ENCODE measurements at places on chromosomes 6 and 20.

GRCh38 chr6:150450918-150451317 lies 82.1 kb downstream of the IYD start:
- DNase-seq = no peak

- DNase-seq = no peak
These were observed 284.9 kb upstream of the TBX18 start for GRCh38 chr6:85049282-85049681.

DNA sequence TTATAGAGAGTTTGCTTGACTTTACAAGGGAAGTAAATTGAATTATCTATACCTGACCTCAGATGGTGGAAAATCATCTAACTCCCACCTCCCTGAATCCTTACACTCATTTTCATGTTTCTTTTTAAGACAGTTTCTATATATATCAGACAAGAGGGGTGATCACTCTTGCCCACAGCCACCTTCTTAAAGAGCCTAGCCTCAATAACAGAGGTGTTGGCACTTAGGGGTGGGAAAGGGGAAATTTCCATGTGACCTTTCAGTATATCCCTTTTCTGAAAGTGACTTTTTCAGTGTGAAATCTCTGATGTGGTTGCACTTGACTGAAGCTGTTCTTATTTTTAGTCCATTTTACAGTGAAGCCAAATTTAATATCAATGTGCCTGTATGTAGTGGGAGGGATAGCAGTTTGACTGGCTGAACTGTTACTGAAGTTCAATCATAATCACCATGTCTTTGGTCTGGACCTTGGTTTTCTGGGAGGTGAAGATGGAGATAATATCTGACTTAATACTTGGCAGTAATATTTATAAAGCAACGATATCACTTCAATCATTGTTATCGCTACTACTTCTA lies 141.3 kb downstream of the MAP3K7 start:
- DNase-seq = no peak

- peak; percentile 1 for DNase-seq
These were observed 76.1 kb upstream of the HSF2 start for GRCh38 chr6:122323361-122323760.

DNA sequence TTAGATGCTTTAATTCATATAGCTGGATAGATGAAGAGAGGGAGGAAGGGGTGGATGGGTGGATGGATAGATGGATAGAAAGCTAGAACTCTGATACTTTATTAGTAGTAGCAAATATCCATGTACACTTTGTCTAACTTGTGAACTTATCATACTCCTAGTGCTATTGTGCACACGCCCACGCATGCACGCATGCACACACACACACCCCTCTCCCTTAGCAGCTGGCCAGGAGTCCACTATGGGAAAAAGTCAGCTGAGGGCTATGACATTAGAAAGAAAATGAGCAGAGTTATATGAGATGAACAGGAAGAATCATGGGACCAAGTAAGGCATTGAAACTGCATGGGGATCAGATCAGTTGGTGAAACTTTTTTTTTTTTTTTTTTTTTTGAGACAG lies 28.6 kb downstream of the TAB2 start:
- no peak for DNase-seq

- no peak for DNase-seq
These were observed 41.9 kb upstream of the SIM1 start for GRCh38 chr6:100506651-100507050.

GRCh38 chr20:22921595-22922421 lies 113.3 kb upstream of the SSTR4 start:
- DNase-seq = peak; percentile 89

GRCh38 chr6:139165324-139165723 lies 30.4 kb downstream of the HECA start:
- no peak for DNase-seq

GRCh38 chr20:46350201-46350985 lies 42.1 kb upstream of the CDH22 start:
- DNase-seq = peak; percentile 53

GRCh38 chr20:18154342-18154741 lies 16.7 kb downstream of the KAT14 start:
- DNase-seq = no peak

GRCh38 chr20:53917145-53918019 lies 153.0 kb downstream of the BCAS1 start:
- peak; percentile 43 for DNase-seq

- DNase-seq = peak; percentile 95
These were observed 59.9 kb upstream of the MAP7 start for GRCh38 chr6:136609873-136610706.

GRCh38 chr20:669573-669972 lies 6.0 kb downstream of the SCRT2 start:
- no peak for DNase-seq

- DNase-seq = no peak
These were observed 17.9 kb downstream of the RPF2 start for GRCh38 chr6:110999634-111000270.

DNA sequence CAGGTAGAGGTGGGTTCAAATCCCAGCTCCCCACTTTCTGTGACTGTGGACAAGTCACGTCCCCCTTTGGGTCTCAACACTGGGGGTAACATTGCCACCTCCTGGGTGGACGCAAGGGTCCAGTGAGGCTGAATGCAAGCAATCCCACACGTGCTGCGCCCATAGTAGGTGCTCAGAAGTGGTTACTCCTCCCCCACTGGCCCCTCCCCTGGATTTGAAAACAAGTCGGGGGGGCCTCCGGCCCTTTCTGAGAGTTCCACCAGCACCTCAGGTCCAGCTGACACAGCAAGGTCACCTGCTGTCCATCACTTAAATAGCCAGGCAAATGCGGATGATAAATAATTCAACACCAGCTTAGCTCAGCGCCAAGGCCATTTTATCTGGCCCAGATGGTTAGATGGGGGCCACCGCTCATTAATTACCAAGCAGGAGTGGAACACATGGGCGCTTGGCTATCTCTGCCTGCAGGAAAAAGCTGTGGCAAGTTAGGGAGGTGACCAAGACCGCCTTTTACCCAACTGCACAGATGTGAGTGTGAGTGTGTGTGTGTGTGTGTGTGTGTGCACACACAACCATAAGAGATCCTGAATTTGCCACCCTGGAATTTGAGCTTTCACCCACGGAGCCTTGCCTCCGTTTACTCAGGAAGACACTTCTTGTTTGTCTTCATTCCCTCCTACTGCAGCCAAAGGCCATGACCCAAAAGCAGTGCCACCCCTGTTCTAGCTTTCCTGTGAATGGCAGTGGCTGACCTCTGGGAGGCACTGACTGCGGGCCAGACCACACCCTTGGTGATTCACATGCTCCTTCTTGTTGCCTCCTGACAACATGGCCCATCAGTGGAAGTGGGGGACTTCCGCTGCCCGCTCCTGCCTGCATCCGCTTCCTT lies 34.7 kb upstream of the KCNB1 start:
- DNase-seq = no peak

GRCh38 chr20:36303020-36303595 lies 3.0 kb upstream of the DLGAP4 start:
- DNase-seq = no peak

- DNase-seq = peak; percentile 11
These were observed 82.6 kb upstream of the BMP5 start for GRCh38 chr6:55957961-55958422.

GRCh38 chr6:84967389-84967788 lies 203.0 kb upstream of the TBX18 start:
- DNase-seq = no peak

DNA sequence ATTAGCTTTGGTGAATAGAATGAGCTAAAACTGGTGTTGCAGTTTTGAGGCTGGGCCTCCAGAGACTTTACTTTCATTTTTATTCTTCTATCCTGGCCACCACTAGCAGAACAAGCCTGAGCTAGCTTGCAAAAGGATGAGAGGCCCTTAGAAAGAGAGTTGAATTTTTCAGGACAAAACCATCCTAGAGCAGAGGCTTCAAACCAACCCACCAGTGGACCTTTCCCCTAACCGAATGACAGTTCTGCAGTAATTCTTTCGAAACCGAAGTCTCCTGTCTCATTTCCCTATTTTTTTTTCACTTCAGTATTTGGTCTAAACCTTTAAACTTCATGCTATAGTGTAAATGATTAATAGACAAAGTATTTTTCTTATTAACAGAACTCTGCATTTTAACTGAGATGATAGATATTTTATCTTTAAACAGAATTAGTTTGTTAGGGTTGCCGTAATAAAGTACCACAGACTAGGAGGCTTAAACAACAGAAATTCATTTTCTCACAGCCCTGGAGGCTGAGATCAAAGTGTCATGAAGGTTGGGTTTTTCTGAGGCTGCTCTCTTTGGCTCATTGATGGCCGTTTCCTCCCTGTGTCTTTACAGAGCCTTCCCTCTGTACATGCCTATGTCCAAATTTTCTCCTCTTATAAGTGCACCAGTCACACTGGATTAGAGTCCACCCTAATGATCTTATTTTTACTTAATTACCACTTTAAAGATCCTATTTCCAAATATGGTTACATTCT lies 80.6 kb upstream of the PAK5 start:
- no peak for DNase-seq

DNA sequence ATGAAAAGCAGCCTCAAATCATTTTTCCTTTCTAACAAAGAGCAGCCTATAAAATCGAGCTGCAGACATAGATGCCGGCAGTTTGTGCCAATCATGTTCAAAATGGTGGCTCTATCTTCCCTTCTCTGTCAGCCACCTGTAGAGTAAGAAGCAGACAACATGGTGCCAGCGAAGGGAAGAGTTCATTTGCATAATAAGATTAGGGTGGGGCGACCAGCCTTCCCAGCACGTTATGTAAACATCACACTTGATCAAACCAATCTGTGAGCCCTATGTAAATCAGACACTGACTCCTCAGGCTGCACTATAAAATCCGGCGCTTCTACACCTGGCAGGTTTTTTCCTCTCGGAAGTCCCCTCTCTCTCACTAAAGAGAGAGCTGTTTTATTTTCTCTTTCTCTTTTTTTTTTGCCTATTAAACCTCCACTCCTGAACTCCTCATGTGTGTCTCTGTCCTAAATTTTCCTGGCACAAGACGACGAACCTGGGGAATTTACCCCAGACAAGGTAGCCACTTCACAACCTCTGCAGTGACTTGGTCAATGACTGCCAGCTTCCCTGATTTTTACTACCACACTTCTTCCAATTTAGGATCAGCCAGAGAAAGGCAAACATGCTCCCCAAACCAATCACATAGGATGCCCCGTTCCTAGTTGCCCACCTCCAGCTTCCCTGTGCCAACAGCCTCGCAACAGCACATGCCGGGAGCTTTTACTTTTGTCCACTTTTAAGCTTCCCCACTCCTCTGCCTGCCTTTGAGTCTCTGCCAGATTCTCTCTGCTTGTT lies 12.9 kb downstream of the TPMT start:
- no peak for DNase-seq

GRCh38 chr6:25359891-25360290 lies 80.7 kb downstream of the CARMIL1 start:
- DNase-seq = no peak

- no peak for DNase-seq
These were observed 1.7 kb downstream of the DIDO1 start for GRCh38 chr20:62924442-62925075.

DNA sequence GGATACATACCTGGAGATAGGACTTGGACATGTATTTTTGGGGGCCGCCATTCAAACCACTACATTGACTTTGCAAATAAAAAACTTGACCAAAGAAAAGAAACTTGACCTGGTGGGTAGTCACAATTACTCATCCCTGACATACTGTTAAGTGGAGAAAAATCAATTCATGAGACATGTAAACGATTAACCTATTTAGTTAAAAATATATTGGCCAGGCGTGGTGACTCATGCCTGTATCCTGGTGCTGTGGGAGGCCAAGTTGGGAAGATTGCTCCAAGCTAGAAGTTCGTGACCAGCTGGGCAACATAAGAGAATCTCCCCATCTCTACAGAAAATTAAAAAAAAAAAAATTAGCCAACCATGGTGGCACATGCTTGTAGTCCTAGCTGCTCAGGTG lies 2.5 kb upstream of the SRSF12 start:
- DNase-seq = no peak

GRCh38 chr6:48184648-48185047 lies 73.7 kb upstream of the PTCHD4 start:
- DNase-seq = no peak

- no peak for DNase-seq
These were observed 42.8 kb upstream of the SLCO4A1 start for GRCh38 chr20:62599216-62600110.

- DNase-seq = no peak
These were observed 178.7 kb downstream of the GJA1 start for GRCh38 chr6:121614115-121614514.
